ENCODE measurements at places on chromosomes 5 and 9.

DNA sequence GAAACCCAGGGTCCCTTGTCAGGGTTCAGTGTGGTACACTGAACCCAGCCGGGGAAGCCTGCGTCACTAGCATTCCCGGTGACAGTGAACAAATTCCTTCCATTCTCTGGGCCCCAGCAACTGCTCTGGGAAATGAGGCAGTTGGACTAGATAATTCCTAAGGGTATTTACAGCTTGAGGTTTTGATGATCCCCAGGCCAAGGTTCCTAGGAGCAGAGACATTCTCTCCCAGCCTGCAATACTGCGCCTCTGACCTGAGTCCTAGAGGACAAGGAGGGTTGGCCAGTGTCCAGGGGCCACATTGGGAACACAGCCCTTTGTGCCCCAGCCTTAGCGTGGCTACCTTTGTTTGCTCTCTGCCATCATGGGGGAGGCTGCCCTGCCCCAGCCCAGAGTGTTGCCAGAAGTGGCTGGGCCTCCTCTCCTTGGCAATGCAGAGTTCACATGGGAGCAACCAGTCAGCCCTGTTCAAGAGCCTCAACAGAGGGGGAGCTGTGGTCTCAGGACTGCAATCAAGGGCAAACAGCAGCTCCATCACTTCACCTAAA is 178.2 kb downstream of the SEC61B start:
- no peak for DNase-seq

DNA sequence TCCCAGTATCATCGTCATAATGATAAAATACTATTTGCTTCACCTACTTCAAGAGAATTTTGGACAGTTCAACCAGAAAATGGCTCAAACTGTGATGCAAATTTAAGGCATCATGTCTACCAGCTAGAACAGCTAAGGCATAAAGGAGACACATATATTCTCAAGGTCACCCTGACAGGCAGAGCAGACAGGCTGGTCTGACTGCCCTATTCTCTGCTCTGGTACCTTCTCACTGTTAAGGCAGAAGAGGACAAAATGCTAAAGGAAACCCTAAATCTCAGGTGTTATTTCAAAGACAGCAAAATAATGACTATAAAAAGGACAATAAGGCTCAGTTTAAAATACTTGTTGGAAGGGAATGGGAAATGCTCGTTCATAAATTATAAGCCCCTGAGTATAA is 87.2 kb downstream of the MRPS27 start:
- DNase-seq = no peak

GRCh38 chr9:133956520-133957076 is 35.5 kb downstream of the VAV2 start:
- DNase-seq = no peak

GRCh38 chr5:37060030-37060429 is 183.5 kb downstream of the NIPBL start:
- no peak for DNase-seq

DNA sequence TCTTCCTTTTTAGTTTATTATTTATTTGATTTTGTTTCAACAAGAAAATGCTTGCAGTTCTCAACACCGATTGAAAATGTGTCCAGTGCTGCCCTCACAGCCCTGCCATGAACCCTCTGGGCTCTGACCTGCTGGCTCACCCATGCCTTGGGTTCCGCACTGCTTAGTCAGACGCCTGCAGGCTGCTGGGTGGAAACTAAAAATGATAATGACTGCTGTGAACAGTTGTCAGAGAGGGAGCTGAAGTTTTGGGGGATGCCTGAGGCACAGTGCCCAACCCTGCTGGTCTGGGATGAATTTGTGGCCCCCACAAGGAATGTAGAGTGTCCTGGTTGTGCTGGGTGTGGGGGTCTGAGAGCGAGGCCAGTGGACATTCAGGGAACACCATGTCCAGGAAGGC is 22.2 kb upstream of the CFAP157 start:
- DNase-seq = no peak

- no peak for DNase-seq
Measured at GRCh38 chr9:93200449-93200742, 16.5 kb downstream of the WNK2 start.

DNA sequence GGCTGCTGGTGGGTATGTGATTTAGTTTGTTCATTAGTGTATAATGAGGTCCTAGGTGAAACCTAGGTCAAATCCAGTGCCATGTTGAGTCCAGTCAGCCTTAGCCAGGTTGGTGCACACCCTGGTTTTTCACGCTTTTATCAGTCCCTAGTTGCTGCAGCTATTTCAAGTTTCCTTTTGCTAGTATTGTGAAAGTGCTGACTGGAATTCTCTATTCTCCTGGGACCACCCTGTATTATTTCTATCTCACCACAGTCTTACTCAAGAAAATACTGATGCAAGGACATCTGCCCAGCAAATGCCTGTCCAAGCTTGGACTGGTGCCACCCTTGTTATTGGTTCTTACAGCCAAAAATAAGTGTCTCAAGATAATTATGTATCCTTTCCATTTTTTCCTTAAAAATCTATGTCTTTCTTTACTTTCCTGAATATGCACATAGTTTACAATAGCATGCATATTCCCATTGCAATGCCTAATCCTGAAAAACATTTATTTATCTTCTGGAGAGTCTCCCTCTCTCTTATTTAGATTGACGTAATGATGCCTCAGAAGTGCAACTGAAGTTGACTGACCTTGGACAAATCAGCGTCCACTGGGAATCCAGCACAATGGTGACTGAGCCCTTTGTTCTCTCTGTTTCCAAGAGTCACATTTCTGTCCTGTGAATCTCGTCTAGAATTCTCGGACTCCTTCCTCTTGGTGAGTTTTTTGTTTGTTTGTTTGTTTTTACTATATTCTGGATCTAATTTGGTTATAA is 1075.0 kb downstream of the CDH9 start:
- DNase-seq = no peak

GRCh38 chr5:647311-647710 is 35.2 kb downstream of the CEP72 start:
- DNase-seq = no peak

DNA sequence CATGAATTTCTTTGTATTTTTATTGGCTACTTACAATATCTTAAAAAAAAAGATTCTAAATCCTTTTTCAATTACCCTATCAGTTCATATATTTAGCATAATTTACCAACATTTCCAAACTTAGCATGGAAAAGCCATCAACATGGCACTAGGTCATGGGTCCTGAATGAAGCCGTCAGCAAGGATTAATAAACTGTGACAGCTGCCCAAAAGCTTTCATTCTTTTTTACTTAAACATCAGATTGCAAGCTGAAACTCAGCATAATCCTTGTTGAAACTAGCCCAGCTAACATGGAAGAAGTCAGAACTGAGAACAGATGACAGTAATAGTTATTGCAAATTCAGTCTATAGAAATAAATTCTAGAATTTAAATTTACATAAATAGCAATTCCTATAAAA is 209.8 kb downstream of the ADAMTS6 start:
- no peak for DNase-seq

- no peak for DNase-seq
Measured at GRCh38 chr5:71865665-71866320, 146.7 kb downstream of the CARTPT start.

DNA sequence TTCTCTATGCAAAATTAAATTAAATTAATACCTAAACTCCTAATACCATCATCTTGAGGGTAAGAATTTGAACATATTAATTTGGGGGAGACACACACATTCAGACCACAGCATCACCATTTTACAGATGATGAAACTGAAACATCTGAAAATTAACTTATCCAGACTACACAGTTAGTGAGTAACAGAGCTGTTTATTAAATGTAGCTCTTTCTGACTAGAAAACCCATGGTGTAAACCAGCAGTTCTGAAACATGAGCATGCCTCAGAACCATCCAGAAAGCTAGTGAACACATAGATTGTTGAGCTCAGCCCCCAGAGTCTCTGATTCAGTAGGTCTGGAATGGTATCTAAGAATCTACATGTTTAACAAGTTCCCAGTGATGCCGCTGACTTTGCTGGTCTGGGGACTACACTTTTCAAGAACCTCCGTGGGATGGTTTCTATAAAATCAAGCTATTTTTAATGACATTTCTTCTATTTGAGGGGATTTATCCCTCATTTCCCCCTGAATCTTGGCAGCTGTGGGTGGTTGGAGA is 113.5 kb downstream of the RORB start:
- no peak for DNase-seq

- no peak for DNase-seq
Measured at GRCh38 chr9:79768194-79768593, 196.4 kb downstream of the TLE4 start.

- DNase-seq = no peak
Measured at GRCh38 chr9:133163504-133164172, at the start of gene GBGT1. Gene GBGT1 (minus strand): TSS chr9:133163914. CDS start chr9:133162412, 1,502 bp downstream.

DNA sequence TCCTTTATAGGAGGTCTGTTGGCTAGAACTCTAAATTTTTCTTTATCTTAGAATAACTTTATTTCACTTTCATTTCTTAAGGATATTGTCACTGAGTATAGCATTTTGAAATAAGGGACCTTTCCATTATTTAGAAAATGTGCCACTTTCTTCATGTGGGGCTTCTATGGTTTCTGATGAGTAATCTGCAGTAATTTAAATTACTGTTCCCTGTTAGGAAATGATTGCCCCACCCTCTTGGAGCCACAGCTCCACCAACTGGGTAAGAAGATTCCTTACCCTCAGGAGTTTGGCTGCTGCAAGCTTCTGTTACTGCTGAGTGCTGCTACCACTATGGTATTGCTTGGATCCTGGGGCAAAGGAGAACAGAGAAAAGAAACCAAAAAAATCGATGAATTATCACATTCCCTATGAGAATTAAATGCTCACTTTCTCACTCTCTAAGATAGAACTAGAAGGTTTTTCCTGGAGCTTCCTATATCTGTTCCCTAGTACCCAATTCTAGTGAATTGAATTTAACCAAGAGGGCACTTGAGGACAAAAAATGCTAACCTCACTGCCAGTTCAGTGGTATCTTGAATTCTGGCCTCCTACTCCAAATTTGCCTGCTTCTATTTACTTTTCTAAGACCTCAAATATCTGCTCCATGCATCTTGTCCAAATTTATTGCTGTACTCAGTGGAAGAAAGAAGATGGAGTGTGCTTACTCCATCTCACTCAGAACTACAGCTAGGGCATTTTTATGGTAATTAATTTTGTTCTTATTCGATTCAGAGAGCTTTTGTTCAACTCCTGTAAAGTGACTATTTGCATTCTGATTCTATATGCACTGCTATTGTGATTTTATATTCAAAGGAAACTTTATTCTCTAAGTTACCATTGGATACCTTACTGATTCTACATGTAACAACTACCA is 2111.3 kb downstream of the MAT2B start:
- DNase-seq = no peak

- DNase-seq = no peak
Measured at GRCh38 chr9:113536166-113536482, 72.6 kb downstream of the RGS3 start.

- no peak for DNase-seq
Measured at GRCh38 chr9:127968700-127969383, 11.9 kb downstream of the EEIG1 start.

- no peak for DNase-seq
Measured at GRCh38 chr9:132042324-132042723, 37.3 kb downstream of the MED27 start.

DNA sequence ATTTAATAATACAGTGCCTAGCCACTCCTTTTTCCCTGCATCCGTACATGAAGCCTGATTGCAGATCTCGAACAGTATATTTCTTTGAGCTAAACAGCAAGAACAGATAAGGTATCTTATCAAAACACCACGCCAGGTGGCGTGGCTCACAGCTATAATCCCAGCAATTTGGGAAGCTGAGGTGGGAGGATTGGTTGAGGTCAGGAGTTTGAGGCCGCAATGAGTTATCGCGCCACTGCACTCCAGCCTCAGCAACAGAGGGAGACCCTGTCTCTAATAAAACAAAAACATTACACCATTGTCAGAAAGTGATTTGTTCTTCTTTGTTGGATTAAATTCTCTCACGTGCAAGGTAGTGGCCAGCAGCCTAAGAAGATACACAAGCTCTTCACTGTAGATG is 291.2 kb upstream of the DMRT1 start:
- DNase-seq = no peak

GRCh38 chr9:129404621-129405020 is 216.3 kb downstream of the C9orf50 start:
- no peak for DNase-seq

DNA sequence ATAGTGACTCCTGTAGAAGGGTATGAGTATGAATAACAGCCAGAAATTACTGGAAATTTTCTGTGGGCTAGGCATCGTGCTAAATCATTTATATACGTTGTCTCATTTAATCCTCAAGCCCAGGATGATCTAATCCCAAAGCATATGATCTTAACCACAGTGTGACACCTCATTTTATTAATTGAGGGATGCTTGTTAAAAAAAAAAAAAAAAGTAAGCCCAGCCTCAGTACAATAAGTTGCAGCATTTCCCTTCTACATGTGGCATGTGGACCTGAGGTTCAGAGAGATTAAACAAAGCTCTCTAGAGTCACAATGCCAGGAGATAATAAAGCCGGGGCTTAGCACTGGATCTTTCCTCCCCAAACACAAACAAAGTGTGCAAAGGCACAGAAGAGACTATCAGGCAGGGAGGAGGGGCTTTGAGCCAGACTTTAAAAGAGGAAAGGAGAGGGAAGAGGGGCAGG is 49.5 kb downstream of the KLF4 start:
- DNase-seq = no peak

DNA sequence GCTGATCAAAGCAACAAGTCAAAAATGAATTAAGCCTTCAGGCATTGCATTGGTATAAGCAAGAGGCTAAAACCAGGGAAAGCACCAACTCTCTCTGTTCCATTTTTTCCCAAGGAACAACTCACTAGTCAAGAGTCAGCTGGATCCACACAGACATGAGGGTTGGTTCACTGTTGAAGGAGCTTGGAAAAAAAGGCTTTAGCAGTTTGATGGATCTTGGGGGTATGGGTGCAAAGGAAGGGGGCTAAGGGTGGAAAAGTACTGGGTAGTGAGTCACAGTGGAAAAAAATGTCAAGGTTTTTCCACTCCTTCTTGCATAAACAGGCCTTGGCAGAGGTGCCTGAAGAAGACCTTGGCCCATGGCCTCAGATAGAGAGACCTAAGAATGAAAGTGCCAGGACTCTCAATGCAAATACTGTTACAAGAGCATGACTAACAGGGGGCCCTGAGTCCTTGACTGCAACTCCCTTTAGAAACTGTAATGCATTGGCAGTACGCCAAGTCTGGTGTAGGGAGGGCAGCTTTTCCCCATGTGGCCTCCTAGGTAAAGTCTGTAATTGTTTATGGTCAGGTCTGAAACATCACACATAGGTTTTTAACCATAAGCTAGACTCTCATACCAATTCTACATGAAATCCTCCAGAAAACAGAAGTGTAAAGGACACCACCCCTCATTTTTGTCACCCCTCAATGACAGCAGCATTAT is 23.7 kb downstream of the ACTL7A start:
- no peak for DNase-seq

DNA sequence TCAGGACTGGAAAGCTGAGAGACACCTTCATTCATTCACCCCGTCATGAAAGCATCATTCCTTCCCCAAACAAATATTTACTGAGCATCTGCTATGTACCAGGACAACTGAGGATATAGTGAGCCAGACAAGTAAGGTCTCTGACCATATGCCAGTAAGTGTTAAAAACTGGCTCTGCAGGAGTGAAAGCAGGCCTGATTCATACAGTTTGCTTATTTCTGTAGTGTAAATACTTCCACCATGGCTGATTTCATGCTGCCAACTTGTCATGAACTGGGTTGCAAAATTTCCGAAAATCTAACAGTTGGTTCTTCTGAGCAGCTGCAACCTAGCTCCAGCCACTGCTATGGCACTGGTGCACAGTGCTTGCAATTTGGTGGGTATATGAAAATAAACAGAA is 68.1 kb downstream of the YIPF5 start:
- no peak for DNase-seq

Data from omental fat pad (tissue), 4 donors.